ENCODE measurements at places on chromosomes 16 and 17.

DNA sequence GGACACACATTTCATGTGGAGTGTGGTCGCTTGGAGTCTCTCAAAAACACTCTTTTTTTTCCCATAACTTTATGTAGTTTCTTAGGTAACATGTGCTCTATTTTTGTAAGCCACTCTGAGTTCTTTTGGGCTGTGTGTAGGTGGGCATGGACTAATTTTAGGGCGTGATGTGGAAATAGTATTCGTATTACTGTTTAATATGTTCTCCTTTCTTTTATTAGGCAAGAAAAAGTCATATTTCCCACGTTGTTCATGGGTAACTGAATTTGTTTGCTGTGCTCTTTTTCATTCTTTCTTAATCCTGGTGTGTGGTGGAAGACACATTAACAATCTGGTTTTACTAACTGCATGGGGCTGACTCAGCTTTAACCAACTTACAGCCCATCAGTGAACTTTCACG lies 27.4 kb downstream of the NDEL1 start:
- DNase-seq = peak; percentile 87

- DNase-seq = peak; percentile 74
Observed at GRCh38 chr17:41695954-41696757, 7.5 kb downstream of the EIF1 start.

- no peak for DNase-seq
Observed at GRCh38 chr17:38825762-38826247, 684 bp upstream of the CWC25 start.

GRCh38 chr17:48457080-48457836 lies 27.2 kb upstream of the SKAP1 start:
- DNase-seq = peak; percentile 4

GRCh38 chr17:17067257-17067656 lies 25.0 kb downstream of the MPRIP start:
- DNase-seq = no peak

GRCh38 chr17:80843741-80844156 lies 147.9 kb upstream of the CHMP6 start:
- no peak for DNase-seq

GRCh38 chr16:73916829-73917594 lies 379.6 kb upstream of the PSMD7 start:
- DNase-seq = peak; percentile 36

- no peak for DNase-seq
Observed at GRCh38 chr17:65283704-65284103, 146.5 kb downstream of the RGS9 start.

DNA sequence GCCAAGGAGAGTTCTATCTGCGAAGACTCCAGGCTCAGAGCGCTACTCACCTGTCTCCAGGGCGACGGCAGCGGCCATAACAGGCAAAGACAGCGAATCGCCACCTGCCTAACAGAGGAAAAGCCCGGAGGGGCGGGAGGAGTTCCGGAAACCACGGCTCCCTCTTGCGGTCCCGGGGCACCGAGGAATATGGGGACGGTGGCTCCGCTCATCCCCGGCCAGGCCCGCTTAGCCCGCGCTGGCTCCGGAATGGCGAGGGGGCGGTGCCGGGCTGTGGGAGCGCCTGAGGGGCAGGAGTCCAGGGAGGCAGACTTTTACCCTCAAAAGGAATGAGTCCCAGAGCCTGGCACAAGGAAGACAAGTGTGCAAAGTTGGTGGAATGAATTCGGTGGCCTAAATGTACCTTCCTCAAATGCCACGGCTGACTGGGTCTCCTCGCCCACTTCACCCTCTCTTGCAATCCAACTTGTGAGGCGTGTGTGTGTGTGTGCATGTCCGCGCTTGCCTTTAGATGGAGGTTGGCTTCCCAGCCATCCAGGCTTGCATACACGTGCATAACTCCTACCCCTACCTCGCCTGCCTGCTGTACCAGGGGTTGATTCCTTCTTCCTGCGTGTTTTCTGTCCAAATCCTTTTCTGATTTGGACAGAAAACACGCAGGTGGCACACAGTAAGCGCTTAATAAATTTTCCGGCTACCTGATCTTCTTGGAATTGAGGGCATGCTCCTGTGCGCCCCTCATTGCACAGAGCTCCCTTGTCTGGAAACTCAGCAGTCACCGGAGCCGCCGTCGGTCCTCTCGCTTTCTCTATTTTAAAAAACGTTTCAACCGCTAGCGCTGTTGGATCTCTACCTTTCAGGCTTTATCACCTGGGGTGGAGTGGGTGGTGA lies 3.5 kb downstream of the C17orf100 start:
- DNase-seq = no peak

- DNase-seq = no peak
Observed at GRCh38 chr17:47240806-47241205, 12.8 kb upstream of the ITGB3 start.

GRCh38 chr16:85446951-85447692 lies 166.0 kb upstream of the GSE1 start:
- no peak for DNase-seq

- DNase-seq = no peak
Observed at GRCh38 chr17:81034168-81034777, 678 bp upstream of the BAIAP2 start.

DNA sequence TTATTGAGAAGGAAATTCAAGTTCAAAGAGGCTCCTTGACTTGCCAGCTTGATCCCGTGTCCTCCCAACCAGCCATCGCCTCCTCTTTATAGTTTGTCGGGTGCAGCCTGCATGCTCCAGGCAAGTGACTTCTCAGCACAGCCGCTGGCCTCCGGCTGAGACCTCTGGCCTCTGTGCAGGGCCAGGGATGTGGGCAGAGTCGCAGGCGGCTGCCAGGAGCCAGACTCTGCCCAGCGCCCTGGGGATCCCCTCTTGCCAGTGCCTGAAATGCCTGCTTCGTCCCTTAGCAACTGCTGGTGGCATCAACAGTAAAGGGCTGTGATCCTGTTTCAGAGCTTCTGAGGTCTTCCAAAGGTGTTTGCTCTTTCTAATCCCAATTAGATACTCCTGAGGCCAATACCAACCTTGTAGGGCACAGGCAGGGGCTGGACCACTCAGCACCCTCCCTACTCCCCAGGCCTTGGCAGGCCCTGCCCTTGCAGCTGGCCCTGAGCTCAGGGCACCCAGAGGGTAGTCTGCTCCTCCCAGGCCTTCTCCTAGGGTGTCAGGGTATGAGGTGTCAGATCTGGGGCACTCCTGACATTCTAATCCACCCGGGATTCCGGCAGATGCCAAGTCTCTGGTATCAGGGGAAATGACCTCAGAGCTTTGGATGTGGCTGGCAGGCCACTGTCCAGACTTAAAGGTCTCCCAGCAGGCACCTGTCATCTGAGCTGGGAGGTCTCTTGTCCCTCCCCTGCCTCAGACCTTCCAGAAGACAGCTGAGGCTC lies 68.0 kb upstream of the SIAH1 start:
- no peak for DNase-seq

- DNase-seq = no peak
Observed at GRCh38 chr16:82755570-82756282, 129.0 kb downstream of the CDH13 start.

- no peak for DNase-seq
Observed at GRCh38 chr17:74785096-74785980, 9.2 kb upstream of the NAT9 start.

- no peak for DNase-seq
Observed at GRCh38 chr16:6888531-6888930, 444.1 kb upstream of the RBFOX1 start.

DNA sequence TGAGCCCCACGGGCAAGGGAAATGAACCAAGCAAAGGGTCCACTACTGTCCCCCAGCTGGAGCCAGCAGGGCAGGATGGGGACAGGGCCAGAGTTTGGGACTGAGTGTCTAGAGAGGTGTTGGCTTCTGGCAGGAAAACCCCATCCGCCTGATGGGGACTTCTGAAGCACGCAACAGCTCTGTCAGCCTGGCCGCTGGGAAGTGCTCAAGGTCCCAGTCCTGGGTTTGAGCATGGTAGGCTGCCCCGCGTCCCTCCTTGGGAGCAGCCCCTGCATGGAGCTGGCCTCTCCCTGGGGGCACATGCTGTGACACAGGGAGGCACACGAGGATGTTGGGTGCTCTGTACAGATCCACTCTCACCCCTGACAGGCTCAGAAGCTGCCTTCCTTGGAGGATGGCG lies 14.6 kb downstream of the ACE start:
- DNase-seq = no peak

DNA sequence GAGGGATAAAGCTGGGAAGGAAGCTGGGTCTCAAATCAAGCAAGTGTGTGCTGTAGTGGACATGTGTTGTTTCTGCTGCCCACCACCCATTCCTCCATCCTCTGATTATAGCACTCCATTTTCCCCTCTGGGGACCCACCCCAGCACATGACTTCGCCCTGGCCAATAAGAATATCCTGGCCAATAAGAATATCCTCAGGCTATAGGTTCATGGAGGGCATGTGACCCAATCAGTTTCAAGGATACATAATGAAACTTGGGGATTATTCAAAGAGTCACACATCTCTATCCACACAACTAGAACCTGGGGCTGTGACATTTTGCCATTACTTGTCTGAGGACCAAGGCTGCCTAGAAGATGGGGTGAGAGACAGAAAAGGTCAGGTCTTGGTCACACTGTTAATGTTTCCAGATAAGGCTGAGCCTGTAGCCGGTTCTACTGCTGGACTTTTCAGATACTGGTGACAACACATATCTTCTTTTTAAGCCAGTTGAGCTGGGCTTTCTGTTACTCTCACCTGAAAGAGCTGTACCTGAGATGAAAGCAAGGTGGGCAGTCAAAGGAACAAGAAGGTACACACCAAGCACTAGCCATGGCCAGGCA lies 33.7 kb downstream of the MYO18A start:
- no peak for DNase-seq

GRCh38 chr16:67154578-67155294 lies 3.9 kb upstream of the B3GNT9 start:
- DNase-seq = no peak

GRCh38 chr17:45190503-45191255 lies 29.0 kb downstream of the HEXIM2 start:
- no peak for DNase-seq

DNA sequence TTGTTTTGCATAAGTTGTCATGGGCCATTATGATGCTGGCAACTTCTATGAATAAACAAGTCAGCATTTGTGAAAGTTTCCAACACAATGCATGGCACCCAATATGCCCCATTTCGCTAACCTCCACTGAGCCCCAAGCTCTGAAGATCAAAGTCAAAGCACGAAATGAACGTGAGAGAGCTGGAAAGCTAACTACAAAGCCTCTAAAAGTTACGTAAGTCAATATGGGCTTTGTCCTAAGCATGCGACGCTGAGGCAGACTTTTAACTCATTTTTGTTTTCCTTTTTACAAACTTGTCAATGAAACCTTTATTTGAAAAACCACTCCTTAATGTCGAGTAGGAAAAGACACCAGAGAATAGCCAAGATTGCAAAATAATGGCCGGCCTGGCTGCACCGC lies 131.6 kb upstream of the NUDT7 start:
- no peak for DNase-seq

DNA sequence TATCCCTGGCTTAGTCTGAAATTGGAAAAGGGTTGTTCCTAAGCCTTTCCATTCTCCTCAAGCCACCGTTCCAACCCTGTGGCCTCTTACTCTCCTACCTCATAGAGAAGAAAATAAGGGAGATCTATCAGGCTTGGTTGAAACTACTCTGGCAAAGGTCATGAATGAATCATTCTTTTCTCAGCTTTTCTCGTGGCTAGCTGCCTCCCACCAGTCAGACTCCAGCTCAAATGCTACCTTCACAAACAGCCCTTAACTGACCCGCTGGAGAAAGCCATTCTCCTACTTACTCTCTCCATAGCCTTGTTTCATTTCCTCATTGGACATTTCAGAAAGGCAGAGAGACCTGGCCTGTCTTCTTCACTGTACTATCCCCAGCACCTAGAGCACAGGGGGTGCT lies 8.9 kb downstream of the MYH10 start:
- DNase-seq = no peak

DNA sequence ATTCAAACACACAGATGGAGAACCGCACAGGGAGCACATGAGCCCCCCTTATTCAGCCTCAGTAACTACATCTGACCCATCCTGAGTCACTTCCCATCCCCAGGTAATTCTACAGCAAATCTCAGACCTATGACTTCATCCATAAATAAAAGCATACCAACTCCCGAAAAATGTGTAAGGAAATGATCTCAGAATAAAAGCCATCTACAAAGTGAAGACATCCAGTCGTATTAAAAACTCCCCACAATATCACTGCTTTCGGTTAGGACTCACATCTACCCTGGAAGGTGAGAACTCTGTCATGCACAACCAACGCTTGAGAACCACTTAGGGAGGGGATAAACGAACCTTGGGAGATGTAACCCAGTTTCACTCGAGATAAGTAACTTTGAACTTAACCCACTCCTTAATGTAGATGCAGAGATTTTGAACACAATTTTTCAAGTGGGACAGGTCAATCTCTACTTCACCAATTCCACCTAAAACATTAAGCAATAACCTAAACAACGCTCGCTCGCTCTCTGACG lies 1.3 kb downstream of the USP36 start:
- DNase-seq = no peak

- DNase-seq = no peak
Observed at GRCh38 chr17:68100000-68100641, 64.6 kb downstream of the KPNA2 start.

DNA sequence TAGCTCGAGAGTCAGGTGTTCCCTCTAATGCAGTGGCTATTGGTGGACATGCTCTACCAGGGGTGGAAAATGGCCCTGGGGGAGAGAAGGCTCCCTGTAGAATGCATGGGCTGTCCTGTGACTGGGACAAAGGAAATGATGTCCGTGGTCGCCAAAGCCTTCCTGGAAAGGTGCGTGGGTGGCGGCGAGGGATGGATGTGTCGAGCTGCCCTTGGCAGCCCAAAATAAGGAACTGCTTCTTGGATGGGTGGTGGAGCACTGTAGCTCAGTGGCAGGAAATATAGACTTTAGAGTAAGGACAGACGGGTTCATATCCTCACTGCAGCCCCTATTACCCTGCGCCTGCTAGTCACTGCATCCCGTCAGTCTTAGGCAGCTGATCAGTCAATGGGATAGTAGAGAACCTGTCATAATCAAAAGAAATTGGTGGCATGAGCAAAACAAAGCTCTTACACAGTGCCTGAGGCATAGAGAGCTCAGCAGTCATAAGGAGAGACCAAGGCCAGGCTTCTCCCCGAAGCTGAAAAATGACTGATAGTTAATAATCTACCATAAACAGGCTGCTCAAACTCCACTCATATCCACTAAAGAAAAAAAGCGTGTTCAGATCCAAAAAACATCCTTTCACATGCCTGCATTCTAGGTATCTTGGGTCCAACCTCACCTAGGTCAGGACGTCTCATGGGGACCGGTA lies 123.5 kb upstream of the PLCG2 start:
- no peak for DNase-seq

DNA sequence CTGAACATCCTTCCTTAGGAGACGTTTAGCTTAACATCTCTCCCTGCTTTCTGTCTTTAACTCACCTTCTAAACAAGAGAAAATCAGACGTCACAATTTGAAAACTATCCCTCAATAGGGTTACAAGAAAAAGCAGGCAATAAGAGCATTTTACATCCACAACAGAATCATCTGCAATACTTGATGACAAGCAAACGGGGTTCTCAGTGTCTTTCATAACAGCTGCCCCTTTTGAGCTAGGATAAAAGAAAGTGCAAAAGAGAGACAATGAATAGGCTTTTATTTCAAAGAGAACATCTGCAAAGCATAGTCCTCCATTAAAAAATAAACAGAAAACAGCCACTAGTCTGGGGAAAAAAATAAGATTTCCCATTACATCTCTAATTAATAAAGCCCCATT lies 13.2 kb downstream of the XYLT1 start:
- no peak for DNase-seq

GRCh38 chr16:31351246-31351941 lies 3.6 kb upstream of the ITGAX start:
- no peak for DNase-seq

- no peak for DNase-seq
Observed at GRCh38 chr16:46830417-46830901, 521 bp downstream of the C16orf87 start.
